HFF-Myc (cell line): ENCODE measurements at places on chromosomes 16 and 17.

- no peak for DNase-seq
Measured at GRCh38 chr17:2928294-2928890, 132.2 kb downstream of the RAP1GAP2 start.

DNA sequence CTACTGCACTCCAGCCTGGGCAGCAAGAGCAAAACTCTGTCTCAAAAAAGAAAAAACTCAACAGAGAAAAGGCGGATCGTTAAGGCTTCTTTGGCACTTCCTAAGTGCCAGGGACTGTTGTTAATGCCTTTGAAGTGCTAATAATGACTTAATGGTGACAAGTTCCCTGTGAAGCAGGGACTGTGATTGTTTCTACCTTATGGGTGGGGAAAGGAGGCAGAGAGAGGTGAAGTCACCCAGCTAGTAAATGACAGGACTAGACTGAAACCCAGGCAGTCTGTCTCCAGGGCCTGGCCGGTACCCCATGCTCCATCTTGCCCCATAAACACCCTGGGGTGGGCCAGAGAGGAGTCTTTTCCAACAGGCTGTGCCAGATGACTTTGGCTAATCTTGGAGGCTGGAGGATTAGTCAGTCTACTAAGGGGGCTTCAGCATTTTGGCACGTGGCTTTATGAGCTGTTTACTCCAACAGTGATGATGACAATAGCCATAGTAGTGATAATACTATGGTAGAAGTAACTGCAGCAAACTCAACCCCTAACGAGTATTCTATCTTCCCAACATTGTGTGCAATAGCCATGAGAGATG is 26.9 kb downstream of the ABCC1 start:
- no peak for DNase-seq

DNA sequence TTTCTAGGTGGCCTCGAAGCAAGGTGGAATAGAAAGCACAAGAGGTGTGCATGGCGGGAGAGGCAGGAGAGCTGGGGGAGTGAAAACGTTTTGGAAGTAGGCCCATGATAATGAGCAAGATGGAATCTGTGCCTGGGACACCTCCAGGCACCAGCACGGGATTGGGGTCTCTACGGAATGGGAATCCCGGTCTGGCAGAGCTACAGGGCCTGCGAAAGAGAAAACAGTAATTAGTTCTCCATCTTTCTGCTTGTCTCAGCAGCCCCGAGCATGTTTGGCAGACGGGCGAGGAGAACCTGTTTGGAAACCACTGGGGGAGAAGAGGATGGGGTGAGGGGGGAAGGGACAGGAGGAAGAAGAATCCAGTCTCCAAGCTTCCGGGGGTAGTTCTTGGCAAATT is 258.7 kb downstream of the SOX9 start:
- no peak for DNase-seq

DNA sequence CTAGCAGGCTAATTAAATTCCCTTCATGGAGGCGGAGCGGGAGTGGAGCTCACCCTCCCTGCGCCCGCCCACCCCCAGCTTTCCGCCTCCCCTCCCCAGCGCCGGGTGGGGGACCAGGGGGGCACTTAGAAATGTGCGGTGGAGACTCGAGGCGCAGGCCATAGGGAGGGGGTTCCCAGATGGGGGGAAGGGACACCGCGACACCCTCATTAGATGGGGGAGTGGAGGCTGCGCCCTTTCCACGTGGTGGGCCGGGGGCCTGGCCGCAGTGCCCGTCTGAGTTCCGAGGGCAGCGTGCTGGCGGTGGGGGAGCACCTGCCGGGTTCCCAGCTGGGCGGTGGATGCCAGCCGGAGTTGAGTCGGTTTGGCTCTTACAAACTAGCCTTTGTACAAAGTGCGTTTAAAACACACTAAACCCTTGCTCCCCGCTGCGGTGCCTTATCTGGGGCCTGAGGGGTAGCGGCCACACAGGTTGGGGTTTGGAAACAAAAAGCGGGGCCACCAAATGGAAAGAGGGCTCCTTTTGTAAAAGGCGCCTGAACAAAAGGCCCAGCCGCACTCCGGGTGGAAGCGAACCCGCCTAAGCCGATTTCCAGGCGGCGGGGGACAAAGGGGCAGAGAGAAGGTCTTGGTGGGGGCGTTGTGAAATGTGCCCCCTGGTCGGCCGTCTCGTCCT is 1.4 kb downstream of the GSE1 start:
- no peak for DNase-seq

- no peak for DNase-seq
Measured at GRCh38 chr16:57377080-57377841, 5.0 kb downstream of the CX3CL1 start.

DNA sequence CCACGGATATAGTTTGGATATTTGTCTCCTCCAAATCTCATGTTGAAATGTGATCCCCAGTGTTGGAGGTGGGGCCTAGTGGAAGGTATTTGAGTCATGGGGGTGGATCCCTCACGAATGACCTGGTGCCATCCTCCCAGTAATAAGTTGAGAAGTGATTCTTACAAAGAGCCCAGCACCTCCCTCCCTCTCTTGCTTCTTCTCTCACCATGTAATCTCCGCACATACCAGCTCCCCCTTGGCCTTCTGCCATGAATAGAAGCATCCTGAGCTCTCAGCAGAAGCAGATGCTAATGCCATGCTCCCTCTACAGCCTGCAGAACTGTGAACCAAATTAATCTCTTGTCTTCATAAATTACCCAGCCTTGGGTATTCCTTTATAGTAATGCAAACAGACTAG is 41.9 kb upstream of the RBBP6 start:
- no peak for DNase-seq

GRCh38 chr16:69816996-69817395 is 54.9 kb downstream of the WWP2 start:
- no peak for DNase-seq

DNA sequence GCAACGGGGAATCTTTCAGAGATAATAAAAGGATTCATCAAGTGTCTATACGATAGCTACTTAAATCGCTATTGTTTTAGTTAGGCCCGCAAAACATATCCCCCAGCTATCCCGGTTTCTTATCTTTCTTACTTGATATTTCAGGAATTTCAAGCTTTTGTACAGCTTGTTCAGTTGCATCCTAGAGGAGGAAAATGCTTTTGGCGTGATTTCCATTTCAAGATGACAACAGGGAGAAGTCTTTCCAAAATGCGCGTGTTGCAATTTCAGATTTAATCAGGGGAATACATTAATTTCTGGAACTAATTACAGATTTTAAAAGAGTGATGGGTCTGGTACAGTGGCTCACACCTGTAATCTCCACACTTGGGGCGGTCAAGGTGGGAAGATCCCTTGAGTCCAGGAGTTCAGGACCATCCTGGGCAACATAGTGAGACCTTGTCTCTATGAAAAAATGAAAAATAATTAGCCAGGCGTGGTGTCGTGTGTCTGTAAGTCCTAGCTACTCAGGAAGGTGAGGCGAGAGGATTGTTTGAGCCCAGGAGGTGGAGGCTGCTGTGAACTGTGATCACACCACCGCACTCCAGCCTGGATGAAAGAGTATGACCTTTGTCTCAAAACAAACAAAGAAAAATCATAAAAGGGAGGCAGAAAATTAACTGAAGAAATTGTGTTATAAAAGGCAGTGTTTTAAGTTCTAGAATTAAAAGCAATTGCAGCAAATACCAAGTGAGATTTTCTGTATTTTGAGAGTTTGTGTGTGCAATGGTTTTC is 546.1 kb downstream of the MAF start:
- DNase-seq = no peak

GRCh38 chr17:71500761-71501555 is 619.9 kb upstream of the SOX9 start:
- no peak for DNase-seq

DNA sequence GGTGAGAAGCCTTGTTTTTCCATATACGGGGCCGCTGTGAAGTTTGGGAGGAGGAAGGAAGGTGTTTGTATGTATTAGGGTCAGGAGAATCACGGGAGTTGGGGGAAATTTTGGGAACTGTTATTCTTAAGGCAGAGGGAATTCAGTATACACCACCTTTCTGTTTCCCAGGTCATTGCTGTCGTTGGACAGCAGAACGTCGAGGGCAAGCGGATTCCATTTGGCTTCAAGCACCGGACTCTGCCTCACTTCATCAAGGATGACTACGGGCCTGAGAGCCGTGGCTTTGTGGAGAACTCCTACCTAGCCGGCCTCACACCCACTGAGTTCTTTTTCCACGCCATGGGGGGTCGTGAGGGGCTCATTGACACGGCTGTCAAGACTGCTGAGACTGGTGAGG is 17.6 kb downstream of the POLR2A start:
- no peak for DNase-seq

- DNase-seq = no peak
Measured at GRCh38 chr17:57953705-57954396, 1.4 kb downstream of the CUEDC1 start.

DNA sequence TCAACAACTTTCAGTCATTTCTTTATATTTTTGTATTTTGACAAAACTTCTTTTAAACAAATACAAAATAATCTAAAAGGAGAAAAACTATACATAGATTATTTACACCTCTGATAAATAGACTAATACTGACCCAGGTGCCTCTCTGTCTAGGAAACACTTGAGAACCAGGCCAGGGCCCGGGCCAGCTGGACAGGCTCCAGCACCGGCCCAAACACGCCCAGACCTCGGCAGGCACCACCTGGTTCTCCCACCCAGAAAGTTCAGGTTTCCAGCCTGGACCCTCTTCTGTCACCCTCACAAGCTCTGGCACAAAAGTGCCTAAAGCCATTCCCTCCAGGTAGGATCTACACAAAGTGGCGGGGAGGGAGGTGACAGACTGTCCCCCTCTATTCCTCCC is 97.0 kb upstream of the DNAH17 start:
- DNase-seq = no peak

GRCh38 chr16:85955566-85955965 is 56.6 kb downstream of the IRF8 start:
- DNase-seq = no peak

- no peak for DNase-seq
Measured at GRCh38 chr16:19179546-19180490, 11.8 kb downstream of the SYT17 start.

DNA sequence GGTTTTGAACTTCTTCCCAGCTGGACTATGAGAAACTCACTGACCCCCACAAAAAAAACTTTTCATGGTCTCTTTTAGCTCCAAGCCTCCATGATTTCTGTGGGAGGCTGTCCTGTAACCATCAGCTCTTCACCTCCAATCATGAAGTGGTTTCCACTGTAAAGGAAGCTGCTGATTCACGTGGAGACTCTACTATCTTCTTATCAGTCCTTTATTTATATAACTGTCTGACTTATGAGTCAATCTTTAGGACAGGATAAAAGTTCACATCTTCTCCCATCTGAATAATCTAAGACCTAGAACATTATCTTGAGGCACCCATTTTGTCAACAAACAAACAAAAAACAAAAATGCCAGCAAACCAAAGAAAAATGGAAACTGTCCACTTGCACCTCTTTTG is 409.9 kb downstream of the SLC39A11 start:
- DNase-seq = no peak

- DNase-seq = no peak
Measured at GRCh38 chr17:67606896-67607604, 110.7 kb upstream of the NOL11 start.

DNA sequence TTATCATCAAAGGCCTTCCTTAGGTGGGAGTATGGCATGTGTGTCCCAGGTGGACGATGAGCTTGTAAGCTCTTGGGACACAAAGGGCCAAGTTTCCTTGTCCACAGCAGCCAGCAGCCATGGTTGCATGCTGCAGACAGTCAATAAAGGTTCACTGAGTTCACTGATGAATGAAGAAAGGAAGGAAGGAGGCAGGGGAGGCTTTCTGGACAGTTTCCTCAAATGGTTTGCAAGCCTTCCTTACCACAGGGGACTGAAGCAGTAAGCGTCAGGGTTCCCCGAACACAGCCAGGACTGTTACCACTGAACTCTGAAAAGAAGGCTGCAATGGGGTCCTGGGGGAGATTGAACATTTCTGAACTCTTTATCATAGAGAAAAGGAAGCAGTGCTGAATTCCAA is 111.1 kb downstream of the GAS7 start:
- DNase-seq = no peak

DNA sequence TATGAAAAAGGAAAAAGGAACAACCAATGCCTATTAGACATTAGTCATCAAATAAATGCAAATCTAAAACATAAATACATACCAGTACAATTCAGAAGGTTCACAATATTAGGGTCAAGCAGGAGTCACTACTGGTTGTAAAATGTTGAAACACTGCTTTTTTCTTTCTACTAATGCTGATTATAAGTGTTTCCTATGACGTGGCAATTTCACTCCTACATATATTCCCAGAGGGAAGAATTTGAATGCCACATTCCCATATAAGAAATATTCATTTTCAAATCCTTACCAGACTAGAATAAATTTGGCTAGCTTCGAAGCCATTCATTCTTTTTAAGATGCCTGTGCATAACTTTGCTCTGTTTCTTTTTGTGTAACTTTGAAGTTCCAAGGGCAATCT is 2.6 kb upstream of the KRTAP9-2 start:
- DNase-seq = no peak

DNA sequence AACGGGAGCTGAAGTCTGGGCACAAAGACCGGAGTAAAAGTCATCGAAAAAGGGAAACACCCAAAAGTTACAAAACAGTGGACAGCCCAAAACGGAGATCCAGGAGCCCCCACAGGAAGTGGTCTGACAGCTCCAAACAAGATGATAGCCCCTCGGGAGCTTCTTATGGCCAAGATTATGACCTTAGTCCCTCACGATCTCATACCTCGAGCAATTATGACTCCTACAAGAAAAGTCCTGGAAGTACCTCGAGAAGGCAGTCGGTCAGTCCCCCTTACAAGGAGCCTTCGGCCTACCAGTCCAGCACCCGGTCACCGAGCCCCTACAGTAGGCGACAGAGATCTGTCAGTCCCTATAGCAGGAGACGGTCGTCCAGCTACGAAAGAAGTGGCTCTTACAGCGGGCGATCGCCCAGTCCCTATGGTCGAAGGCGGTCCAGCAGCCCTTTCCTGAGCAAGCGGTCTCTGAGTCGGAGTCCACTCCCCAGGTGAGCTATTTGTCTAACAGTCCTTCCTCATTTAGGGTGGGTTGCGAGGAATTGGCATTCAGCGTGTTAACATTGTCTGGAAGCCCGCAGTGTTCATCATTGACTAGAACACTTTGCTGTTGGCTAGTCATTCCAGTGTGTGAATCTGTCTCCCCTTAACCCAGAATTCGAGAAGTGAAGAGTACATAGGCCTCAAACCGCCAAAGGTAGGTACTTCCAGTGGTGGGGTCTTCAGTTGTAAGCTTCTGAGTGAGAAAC is 1.5 kb downstream of the CDK12 start:
- DNase-seq = no peak
